ENCODE measurements at places on chromosomes 6 and 20.

GRCh38 chr6:11830520-11830919, 51.9 kb upstream of the ADTRP start:
- DNase-seq, result no peak

DNA sequence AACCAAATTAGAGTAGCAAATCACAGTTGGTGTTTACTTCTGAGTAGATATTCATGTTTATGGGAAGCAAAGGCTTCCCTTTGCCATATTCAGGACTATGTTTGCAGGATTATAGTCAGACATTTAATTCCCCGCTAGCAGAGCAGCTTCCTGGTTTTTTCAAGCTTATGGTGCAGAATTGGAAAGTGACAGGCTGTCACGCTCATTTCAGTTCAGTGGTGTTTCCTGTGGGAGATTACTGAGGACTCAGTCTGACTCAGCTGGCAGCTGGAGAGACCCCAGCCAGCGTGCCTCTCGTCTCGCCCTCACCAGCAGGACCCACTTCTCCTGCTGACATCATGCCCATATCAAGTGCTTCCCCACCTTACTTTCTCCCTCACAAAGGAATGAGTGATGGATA, 85.1 kb downstream of the LYRM2 start:
- DNase-seq, result no peak

GRCh38 chr20:3764659-3765058, 2.9 kb downstream of the ADISSP start:
- no peak for DNase-seq

- DNase-seq, result no peak
These were observed 91.3 kb downstream of the MYLK4 start for GRCh38 chr6:2659381-2659780.

GRCh38 chr6:15382089-15382488, 136.2 kb downstream of the JARID2 start:
- DNase-seq, result no peak

GRCh38 chr20:51036827-51037531, 14.1 kb upstream of the KCNG1 start:
- DNase-seq, result no peak

DNA sequence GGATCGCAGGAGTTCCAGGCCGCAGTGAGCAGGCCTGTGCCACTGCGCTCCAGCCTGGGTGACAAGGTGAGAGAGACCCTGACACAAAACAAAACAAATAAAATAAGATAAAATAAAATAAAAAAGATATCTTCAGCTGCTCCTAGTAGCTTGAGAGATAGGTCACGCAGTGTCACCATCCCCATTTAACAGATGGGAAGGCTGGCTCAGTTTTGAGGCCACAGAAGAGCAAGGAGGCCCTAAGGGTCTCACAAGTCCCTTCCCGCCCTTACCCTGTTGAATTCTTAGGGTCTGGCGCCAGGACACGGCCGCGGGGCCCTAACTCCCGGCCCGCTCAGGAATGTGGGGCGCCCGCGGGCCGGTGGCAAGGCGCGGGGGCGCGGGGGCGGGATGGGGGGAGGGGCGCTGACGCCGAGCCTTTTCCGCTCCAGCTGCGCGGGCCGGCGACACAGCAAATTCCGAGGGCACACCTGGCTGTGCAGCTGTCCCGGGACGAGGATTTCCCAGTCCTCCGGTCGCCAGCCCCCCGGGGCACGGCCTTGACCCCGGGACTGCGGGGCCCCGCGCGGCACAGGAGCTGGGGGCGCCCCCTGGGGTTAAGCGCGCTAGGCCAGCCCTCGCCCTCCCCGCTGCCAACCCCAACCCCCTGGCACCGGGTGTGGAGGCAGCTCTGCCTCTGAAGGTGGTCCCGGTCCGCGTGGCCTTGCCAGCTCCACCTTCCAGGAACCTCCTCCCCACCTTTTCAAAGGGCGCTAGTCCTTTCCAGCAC, 10.3 kb upstream of the R3HDML start:
- no peak for DNase-seq

DNA sequence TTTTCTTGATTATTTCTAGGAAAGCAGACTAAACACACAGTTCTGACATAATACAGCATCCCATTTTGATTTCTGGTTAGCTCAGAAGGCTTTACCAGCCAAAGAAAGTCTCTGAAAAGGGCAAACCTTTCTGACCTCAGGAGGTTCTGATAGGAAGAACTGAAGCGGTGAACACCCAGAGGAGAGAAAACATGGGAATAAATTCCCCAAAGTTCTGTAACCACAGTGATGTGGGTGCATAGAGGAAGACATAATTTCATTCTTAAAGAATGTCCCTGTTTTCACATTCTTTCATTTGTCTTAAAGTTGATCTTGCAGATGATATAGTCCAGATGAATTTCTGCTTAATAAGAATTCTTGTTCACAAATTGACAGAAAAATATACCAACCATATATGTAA, 60.3 kb downstream of the RSPO3 start:
- no peak for DNase-seq

- DNase-seq, result no peak
These were observed 51.7 kb downstream of the GFOD1 start for GRCh38 chr6:13435477-13436246.

DNA sequence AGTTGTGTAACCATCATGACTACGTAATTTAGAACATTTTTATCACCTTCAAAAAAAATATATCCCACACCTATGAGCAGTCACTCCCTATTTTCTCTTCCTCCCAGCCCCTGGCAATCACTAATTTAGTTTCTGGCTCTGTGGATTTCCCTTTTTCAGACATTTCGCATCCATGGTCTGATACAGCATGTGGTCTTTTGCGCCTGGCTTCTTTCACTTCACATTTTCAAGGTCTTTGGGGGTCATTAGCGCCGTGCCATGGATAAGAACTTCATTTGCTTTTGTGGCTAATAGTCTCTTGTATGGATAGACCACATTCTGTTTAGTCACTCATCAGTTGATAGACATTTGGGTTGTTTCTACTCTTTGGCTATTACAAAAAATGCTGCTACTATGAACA, 44.9 kb upstream of the DUSP22 start:
- DNase-seq, result no peak

- no peak for DNase-seq
These were observed 2.9 kb downstream of the ADGRF5 start for GRCh38 chr6:46918806-46919205.

- DNase-seq, result no peak
These were observed 25.0 kb downstream of the DDO start for GRCh38 chr6:110390404-110390803.

DNA sequence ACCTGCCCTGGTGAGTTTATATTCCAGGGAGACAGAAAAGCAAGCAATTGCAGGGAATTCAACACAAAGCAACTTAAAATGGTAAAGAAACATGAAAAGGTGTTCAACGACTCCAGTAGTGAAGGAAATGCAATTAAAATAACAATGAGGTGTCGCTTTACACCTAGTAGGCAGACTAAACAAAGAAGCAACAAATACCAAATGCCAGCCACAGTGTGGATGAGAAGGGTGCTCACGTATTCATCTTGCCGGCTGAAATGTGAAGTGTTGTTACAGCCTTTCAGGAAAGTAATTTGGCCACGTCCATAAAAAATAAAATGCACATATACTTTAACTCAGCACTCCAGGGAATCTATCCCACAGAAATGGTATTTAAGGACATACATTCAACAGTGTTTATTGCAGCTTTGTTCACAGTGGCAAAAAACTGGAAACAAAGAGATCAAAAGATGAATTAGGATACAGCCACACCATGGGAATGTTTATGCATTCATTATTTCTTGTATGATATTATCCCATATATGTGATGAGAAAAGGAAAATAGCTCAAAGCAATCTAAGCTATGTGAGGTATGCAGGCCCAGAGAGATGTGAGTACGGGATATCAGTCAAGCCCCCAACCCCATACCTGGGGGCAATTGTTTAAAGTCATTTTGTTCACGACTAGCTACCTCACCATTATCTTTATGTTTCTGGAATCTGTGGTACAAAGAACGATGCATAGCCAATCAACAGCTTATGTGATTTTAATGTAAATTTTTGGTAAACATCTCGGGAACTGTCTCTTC, 266.0 kb upstream of the SOX4 start:
- DNase-seq, result no peak

- no peak for DNase-seq
These were observed 12.1 kb downstream of the PHACTR2 start for GRCh38 chr6:143689852-143690251.

DNA sequence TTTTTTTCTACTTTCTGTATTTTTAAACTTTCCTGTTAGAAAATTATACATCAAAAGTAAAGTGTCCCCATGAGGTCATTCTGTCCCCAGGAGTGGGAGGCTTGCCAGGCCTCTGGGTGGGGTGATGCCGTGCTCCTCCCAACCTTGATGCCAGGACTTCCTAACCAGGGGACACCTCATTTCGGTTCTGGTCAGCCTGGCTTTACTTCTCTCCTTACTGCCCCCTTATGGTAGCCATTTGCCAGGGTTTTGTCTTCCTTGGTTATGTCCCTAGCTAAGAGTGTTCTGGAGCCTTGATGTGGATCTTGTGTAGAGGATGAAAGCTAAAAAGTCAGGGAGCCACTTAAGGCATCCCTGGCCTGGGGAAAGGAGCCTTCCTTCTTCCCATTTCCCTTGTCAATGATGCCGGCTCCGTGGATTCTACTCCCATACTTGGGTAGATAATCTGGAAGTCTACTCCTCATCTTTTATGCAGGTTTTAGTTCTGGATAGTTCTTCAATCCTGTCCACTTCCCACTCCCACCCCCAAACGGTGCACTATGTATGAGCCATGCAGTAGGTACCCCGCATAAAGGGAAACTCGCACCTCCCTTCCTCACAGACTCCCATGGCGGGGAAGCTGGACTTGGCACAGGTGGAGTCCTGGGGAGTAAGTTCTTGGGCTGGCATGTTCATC, 164.1 kb upstream of the SALL4 start:
- peak; percentile 3 for DNase-seq

DNA sequence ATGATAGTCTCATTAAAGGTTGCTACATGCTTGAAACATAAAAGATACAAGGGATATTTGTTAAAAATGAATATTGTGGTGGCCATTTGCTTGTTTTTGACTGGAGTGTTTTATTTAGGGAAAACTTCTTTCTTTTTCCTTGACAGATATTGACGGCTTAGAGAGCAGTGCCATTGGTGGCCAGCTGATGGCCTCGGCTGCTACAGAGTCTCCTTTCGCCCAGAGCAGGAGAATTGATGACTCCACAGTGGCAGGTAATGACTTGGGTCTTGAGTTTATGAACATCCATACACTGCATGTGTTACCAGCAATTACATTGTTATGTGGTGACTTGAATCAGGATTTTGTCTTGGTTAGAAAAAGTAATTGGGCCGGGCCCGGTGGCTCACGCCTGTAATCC, 67.5 kb upstream of the PBOV1 start:
- no peak for DNase-seq

- no peak for DNase-seq
These were observed 14.8 kb downstream of the MTHFD1L start for GRCh38 chr6:150880336-150880735.

DNA sequence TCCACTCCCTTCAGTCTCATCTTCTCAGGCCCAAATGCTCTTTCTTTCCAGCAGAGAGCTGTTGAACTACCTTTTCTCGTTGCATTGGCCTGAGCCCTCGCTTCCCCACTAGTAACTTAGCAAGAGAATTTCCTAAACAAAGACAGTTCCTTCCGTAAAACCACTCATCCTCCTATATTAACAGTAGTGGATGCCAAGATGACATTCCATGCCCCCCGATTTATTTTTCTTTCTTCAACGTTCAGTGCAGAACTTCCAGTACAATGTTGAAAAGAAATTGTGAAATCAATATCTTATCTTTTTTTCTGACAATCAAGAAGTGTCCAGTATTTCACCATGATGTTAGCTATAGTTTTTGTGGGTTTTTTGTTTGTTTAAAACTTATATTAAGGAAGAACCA, 45.8 kb downstream of the SOX4 start:
- DNase-seq, result no peak

DNA sequence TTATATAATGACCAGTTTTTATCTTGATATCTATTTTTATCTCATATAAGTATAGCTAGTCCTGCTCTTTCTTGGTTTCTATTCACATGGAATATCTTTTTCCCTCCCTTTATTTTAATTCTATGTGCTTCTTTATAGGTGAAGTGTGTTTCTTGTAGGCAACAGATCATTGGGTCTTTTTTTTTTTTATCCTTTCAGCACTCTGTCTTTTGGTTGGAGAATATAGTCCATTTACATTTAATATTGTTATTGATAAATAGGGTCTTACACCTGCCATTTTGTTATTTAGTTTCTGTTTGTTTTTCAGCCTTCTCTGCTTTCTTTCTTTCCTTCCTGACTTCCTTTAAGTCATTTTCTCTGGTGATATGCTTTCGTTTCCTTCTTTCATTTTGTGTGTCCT, 22.2 kb upstream of the LAMA2 start:
- DNase-seq, result no peak

DNA sequence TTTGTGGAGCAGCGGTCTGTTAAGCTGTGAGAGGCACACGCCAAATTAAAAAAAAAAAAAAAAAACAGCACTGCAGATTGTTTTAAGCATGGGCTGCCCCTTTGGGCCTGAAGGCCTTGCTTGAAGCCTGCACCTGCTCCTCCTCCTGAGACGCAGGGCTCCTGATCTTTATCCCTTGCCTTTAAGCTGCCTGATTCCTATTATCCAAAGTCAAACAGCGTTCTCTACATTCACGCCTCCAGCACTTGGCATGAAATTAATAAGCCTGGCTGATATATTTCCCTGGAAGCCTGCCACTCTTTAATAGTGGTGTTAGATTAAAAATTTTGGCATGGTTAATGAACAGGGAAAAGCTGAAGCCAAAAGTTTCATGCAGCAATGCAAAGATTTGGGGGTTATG, 163.9 kb downstream of the FAXC start:
- DNase-seq, result no peak

DNA sequence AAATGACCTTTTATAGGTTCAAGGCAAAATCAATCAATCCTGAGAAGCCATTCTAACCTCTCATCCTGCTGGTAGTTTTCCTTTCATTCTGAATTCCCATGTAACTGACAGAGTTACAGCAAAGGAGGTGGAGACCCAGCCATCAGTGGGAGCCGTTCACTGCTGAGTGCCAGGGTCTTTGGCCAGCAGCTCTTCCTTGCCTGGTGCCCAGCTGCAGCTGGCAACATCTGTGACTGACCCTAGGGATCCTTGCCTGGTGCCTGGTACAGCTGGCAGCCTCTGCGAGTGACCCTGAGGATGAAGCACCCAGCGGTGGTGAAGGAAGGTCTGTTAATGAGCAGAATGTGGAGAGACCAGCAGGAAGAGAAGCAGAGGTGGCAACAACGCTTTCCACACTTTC, 314.6 kb downstream of the THBS2 start:
- no peak for DNase-seq

GRCh38 chr6:165721356-165721755, 58.3 kb upstream of the PDE10A start:
- DNase-seq, result no peak

- no peak for DNase-seq
These were observed 27.6 kb upstream of the MCUR1 start for GRCh38 chr6:13841936-13842335.

DNA sequence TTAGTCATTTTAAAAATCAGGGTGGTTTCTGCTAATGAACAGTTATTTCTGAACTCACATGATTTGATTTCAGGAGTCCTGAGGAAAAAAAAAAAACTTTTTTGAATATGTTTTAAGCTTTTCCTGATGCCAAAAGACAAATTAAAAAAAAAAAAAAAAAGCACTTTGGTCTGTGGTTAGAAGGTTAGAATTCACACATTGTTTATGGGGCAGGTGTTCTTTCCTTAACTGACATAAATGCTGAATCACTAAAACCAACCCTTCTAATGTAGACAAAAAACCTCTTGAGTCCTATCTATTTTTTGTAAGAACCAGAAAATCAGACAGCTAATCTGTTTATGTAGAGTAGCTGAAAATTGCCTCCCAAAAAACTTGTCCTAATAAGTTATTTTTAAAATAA, 20.4 kb downstream of the THEMIS start:
- no peak for DNase-seq

GRCh38 chr20:64255361-64256281, at the start of gene PCMTD2:
PCMTD2 (plus strand) TSS chr20:64255748; CDS start chr20:64259966, 4,218 bp downstream.
- DNase-seq, result peak; percentile 87

All from stimulated activated CD4-positive, alpha-beta T cell treated with anti-CD3 and anti-CD28 coated beads, Interleukin-1b, Interleukin-23, amount 100 ng/mL, for 48 hours (primary cell).